ENCODE measurements at places on chromosomes 1 and 21.

GRCh38 chr21:45632160-45632559 lies 11.4 kb upstream of the PCBP3 start:
- DNase-seq, result no peak

DNA sequence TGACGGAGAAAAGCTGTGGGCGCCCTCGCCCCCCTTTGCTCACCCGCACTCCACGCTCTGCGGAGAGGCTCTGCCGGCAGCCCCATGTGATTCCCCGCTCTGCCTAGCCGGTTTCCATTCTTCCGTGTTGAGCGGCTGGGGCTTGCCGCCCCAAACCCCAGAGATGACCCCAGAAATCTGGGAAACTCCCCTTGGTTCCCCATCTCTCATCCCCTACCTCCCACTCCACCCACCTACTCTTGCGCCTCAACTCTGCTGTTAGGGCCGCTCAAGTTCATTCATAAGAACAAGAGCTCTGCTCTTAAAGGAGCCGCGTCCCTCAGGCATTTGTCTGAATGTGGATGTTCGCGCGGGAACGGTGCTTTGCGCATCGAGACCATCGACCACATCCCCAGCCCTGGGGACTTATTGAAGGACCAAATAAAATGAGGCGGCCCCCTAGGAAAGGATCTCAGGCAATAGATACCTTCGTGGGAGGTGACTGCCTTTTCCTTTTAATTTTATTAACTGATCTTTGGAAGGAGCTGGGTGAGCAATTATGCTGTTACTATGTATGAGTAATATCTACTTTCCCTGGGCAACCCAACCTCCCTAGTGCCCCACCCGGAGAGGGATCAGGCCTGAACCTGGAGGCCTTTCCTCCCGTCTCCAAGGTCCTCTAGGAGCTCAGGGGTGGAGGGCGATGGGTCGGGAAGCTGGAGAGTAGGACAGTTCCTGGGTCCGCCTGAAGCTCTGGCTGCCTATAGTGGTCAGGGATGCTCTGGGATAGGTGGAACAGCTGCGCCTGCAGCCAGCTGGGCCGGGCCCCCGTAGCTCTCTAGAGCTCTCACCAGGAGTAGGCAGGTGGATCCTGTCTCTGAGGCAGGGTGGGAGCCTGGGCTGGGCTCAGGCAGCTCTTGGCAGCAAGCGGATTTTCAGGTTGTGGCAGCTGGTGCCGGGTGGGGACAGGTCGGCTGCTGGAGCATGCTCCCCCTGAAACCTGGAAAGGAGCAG lies 898 bp downstream of the MFSD2A start:
- peak; percentile 69 for DNase-seq

- peak; percentile 12 for DNase-seq
Observed at GRCh38 chr1:147545133-147545532, 3.8 kb downstream of the BCL9 start.

DNA sequence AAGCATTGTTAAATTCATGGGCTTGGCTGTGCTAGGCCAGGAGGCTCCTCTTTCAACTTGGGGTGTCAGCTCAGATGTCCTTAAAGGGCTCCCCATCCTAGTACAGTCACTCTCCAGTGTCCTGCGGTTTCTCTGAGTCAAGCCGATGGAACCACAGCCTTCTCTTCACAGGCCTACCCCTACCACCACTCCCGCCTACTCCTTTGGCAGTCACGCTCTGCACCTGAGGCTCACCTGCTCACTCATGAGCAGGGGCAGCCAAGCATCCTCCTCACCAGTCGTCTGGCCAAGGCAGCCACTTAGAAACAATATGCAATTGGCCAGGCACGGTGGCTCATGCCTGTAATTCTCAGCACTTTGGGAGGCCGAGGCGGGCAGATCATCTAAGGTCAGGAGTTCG lies 3.6 kb downstream of the ACOT7 start:
- no peak for DNase-seq

DNA sequence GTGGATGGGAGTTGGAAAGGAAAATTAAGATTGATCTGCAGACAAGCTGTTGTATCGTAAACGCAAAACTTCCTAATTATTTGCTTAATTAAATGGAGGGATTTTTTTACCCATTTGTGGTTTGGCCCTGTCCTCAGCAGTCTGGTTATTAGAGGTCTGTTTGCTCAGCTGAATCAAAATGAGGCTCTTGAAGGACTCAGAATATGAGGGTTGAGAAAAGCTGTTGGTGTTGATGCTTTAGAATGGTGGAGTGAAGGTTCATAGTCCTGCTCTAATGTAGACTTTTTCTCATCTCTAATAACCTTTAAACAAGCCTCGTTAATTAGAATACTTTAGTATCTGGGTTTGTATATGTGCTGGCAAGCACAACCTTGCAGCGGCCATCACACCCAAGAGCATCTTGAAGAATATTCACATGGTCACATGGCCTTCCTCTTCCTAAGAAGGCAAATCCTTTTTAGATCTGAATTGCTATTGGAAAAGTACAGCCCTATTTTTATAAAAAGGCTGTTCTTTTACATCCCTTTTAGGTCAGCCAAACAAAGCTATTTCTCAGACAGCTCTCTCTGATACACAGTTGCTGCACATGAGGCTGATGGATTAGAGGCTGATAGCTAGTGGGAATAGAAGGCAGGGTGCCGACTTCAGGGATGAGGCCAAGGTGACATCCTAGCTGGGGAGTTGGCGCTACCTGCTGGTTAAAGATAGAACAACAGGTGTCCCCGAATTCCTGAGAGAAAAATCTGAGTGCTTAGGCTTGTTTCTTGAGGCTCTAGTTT lies 53.8 kb downstream of the MACF1 start:
- peak; percentile 79 for DNase-seq

- DNase-seq, result no peak
Observed at GRCh38 chr1:219539645-219540254, 73.2 kb downstream of the ZC3H11B start.

- peak; percentile 81 for DNase-seq
Observed at GRCh38 chr1:101288491-101288944, 51.7 kb downstream of the S1PR1 start.

DNA sequence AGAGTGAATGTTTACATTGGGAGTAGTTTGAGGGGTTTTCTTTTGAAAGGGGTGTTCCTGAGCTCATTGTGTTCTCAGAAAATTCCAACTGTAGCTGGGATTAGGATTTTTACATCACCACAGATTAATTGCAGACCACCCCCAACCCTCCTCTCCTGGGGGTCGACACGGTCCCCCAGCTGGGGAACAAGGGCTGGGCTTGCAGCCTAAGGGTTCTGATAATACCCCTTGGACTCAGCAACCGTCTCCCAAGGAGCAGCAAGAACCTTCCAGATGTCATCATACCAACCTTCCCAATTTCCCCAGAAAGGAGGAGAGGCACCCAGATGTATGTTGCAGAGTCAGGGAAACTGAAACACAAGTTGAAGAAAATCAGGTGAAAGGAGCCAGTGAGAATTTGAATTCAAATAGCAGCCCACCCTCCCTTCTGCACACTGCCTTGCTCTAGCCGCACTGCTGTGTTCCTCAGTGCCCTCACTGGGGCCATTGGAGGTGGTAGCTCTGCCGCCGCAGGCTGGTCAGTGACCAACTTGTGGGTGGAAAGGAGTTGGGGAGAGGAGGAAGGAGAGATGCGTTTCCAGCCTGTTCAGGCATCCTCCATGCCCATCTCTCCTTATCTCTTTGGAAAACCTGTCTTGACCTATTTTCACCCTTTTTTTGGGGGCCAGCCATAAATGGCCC lies 14.7 kb upstream of the IGFN1 start:
- DNase-seq, result no peak

DNA sequence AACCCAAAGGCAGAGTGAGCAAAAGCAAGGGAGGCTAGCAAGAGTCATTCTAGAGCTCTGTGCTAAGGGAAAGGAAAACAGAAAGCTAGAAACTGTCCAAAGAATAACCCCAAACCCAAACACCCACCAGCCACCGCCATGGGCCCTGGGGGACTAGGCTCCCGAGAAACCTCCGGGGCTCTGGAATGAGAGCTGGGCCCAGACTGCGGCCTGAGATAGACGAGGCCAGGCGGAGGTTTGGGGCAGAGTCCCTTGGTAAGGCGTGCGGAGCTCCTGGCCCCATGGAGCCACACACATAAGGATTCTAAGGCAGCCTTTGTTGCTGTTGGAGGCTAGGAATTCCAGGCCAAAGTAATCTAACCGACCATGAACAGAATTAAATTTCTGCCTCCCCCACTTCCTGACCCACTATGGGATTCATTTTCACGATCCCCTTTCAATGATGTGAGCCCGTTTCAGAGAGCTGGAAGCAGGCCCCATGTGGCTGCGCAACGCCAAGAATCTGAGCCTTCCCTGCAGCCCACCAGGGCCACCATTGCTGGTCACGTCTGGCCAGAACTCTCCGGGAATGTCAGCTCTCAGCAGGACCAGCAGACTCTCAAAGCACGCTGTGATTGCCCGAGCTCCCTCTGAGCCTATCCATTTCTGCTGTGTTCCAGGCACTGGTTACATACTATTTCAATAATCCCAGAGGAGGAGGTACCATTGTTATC lies 145.0 kb downstream of the TRABD2B start:
- DNase-seq, result no peak

- peak; percentile 36 for DNase-seq
Observed at GRCh38 chr1:55213151-55213884, 1.8 kb downstream of the USP24 start.

- DNase-seq, result no peak
Observed at GRCh38 chr1:114585231-114585630, 3.8 kb upstream of the BCAS2 start.

- no peak for DNase-seq
Observed at GRCh38 chr1:1666526-1666925, 7.7 kb upstream of the CDK11B start.

DNA sequence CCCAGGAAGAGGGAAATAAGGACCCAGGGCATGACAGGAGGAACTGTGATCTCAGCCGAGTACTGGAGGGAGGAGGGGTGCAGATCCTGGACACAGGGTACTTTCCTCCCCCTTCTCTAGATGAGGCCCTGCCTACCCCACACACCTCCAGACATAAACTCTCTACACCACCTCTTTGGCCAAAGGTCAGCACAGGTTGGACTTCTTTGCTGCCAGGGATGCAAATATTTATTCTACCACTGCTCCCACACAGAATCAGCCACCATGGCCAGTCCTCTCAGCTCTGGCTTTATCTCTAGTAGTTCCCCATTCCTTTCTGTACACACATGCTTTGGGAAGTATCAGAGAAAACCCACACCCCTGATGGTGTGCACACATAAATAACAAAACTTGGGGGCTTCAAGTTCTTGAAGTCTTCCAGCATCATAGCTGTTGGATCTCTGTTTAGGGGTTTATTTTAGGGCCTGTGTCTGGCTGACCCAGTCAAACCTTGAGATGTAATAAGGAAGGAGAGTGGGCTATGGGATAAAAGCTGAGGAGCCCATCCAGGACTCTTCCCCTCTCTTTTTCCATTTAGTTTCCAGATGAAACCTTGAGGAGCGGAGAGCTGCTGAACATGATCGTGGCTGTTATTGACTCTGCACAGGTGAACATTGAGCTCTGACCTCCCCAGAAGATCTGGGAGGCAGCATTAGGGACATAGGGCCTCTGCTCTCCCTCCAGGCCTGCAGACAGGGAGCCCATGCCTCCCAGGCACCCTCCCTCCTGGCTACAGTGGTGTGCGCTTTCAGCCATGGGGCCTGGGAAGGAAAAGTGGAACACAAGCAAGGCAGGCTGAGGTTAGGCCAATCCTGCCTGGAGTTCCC lies 6.7 kb upstream of the SLC27A3 start:
- DNase-seq, result no peak

GRCh38 chr1:235642011-235642942 lies 7.3 kb downstream of the GNG4 start:
- DNase-seq, result no peak

DNA sequence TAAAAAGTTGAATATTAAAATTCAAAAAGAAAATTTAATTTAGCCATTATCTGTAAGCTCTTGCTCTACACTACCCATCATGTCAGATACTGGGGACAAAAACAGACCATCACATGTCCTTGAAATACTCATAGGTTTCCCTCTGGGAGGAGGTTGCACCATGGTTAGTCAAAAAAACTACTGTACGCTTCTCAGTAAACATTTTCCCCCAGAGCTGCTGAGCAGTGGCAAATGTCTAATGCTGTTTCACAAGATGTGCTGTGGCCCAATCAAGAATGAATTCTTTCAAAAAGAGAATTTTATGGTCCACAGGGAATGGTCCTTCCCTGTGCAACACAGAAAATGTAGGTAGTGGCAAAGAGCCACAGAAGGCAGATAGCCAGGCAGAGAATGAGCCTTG lies 6.1 kb downstream of the SLC25A24 start:
- DNase-seq, result no peak

DNA sequence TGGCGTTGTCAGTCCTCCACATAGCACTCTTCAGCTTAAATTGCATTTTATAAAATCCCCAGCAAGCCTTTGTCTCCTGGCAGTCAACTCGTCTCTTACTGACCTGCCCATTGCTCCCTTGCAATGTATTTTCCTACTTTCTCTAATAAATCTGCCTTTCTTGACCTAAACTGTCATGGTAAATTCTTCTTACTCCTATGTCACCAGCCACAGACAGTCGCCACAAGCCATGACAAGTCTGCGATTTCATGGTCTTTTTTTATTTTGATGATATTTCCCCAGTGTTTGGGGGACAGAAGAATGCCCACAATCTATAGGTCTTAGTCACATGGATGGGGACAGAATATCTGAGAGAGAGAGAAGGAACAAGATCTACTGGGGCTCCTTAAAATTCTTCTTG lies 8.4 kb downstream of the IFNAR2 start:
- DNase-seq, result no peak

DNA sequence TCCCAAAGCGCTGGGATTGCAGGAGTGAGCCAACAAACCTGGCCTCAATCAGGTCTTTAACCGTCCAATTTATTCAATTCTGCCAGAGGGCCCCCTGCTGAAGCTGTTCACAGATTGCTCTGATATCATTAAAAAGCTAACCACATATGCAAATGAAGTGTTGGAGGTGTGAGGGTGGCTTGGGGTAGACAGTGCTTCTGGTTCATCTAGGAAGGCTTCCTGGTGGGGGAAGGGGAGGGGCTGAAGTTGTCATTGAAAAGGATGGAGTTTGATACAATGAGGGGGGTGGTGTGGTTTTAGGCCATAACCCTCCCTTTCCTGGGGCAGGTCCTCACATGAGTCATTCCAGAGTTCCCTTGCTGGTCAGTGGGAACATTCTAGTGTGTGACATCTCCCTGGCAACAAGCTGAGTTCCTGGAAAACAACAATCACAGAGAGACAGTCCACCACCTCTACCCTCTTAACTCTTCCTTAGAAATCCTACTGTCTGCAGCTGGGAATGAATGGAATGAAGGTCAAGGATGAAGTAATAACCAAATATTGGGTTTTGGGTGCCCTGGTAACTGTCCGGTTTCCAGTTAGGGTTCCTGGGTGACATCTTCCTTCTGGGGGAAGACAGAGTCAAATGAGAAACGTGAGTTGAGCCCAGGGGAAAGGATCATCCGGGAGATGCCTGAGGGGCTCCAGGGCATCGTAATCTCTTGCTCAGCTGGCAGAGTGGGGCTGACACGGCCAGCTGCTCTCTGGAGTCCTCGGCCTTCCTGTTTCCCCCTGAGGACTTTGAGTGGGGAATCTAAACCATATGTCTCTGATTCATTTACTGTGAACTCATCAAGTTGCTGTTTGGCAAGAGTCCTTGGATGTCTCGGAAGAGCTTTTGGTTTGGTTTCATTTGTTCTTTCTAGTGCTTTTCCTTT lies 32.2 kb downstream of the BATF3 start:
- DNase-seq, result peak; percentile 86

GRCh38 chr1:201710632-201711597 lies 118.0 kb upstream of the IPO9 start:
- DNase-seq, result peak; percentile 55

- DNase-seq, result no peak
Observed at GRCh38 chr1:221200464-221200863, 321.2 kb downstream of the HLX start.

GRCh38 chr1:213247038-213247437 lies 196.0 kb downstream of the RPS6KC1 start:
- DNase-seq, result no peak
